ENCODE measurements at places on chromosomes 1 and 21. TPM values are rescaled to one million over a fixed set of nuclear protein-coding genes. Genes with fewer than 3 reads are reported as not detected.

DDX59 gene
- total RNA-seq, result 22.4 TPM

DHCR24 gene
- total RNA-seq, result 87.2 TPM

RGSL1 gene
- total RNA-seq, result not detected

TMEM200B gene
- 22.5 TPM for total RNA-seq
